ENCODE measurements at places on chromosomes 12 and 14.

DNA sequence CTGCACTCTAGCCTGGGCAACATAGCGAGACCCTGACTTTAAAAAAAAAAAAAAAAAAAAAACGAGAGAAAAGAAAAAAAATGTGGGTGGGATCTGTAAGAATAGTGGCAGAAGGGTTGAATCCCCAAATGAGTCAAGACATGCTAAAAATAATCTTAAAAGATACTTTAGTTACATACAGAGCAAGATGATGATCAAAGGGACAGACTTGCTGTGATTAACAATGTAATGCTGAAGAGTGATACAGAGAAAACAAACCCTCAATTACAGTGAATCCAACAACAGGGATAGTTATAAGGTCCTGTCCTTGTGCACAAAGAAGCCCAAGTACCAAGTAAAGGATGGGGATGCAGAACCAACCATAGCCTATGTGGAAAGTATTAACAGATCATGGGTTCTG, 80.3 kb downstream of the DCAF5 start:
- H3K27ac ChIP-seq, result no peak overlapping the region
- no peak overlapping the region for H3K4me3 ChIP-seq
- H3K4me1 ChIP-seq, result no peaks in the 10 kb centered on the region
- DNase-seq, result no peak

DNA sequence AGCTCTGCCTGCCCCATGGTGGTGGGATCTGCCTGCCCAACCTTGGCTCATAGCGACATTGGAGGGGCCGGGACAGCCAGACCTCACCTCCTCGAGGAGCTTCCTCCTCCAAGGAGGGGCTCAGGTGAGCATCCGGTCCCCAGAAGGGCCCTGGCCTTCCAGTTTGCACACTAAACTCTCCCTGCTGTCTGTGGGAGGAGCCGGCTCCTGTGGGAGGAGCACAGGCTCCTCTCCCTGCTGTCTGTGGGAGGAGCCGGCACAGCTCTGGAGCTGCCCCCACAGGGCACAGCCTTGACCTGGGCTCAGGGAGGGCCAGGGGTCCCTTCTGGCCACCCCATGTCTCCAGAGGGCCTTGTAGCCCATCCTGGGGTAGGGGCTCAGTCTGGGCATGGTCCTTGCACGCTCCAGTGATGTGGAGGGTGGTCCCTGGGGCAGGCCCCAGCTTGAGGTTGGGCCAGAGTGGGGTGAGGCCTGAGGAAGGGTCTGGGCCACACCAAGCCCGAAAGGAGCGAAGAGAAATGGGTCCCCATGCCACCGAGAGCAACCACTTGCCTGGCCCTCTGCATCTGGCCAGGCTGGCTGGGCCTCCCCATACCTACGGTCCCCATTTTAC, 147.5 kb upstream of the C14orf180 start:
- H3K36me3 ChIP-seq, result no peaks in the 10 kb centered on the region
- H3K4me1 ChIP-seq, result peaks cover 6% of the 10 kb centered on the region
- H3K4me3 ChIP-seq, result no peak overlapping the region

GRCh38 chr12:9634969-9635754, 27.4 kb upstream of the KLRB1 start:
- no peaks in the 10 kb centered on the region for H3K4me1 ChIP-seq
- no peak overlapping the region for H3K4me3 ChIP-seq
- no peaks in the 10 kb centered on the region for H3K36me3 ChIP-seq
- DNase-seq, result no peak
- H3K27me3 ChIP-seq, result no peaks in the 10 kb centered on the region
- H3K27ac ChIP-seq, result no peak overlapping the region

DNA sequence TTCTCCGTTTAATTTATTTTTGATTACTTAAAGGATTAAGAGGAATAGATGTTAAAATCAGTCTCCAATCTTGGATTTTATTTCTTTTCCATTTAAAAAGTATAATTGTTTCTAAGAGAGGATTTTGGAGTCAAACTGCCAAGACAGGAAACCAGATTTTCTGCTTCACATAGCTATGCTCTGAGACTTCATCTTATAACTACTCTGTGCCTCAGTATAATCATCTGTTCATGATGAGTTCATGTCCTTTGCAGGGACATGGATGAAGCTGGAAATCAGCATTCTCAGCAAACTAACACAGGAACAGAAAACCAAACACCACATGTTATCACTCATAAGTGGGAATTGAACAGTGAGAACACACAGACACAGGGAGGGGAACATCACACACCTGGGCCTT, 9.0 kb upstream of the TAS2R31 start:
- no peak for DNase-seq
- no peak overlapping the region for H3K27ac ChIP-seq
- H3K4me3 ChIP-seq, result no peak overlapping the region

DNA sequence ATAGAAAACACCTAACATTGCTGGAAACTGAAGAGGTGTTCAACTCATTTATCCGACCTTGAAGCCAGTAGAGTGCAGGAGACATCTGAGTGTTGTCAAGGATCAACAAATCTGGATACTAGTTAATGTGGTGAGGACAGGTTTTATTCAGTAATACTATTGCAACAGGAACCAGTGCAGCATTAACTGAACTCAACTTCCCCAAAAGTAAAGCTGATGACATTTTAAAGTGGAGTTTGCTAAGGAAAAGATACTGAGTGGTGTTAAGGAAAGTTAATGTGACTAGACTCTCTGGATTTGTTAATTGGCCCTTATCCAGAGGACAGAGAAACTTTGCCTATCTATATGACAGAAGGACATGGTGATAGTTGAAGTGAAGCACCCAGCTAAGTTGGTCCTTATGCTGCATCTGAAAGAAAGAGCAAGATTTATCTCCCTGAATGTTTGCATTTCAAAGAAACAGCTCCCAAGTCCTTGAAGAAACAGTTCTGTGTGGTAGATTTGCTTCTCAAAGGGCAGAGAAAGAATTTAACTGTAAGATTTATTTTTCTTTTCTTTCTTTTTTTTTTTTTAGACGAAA, 1.2 kb upstream of the CLEC7A start:
- H3K4me3 ChIP-seq, result no peak overlapping the region
- H3K27me3 ChIP-seq, result no peaks in the 10 kb centered on the region
- no peaks in the 10 kb centered on the region for H3K36me3 ChIP-seq
- no peak overlapping the region for H3K27ac ChIP-seq
- DNase-seq, result no peak

GRCh38 chr14:90611936-90612335, 204.3 kb downstream of the TTC7B start:
- no peak overlapping the region for H3K4me3 ChIP-seq
- no peak overlapping the region for H3K27ac ChIP-seq
- no peaks in the 10 kb centered on the region for H3K36me3 ChIP-seq
- DNase-seq, result no peak

DNA sequence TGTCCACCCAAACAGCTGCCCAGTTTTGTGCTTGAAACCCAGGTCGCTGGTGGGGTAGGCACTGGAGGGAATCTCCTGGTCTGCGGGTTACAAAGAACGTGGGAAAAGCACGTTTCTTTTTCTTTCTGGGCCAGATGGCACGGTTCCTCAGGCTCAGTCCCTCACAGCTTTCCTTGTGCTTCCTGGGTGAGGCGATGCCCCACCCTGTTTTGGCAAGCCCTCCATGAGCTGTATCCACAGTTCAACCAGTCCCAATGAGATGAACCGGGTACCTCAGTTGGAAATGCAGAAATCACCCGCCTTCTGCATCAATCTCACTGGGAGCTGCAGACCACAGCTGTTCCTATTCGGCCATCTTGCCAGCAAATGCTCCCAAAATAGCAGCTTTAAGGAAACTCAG, 51.4 kb upstream of the TMTC2 start:
- DNase-seq, result no peak
- no peaks in the 10 kb centered on the region for H3K27me3 ChIP-seq
- H3K4me1 ChIP-seq, result no peaks in the 10 kb centered on the region

DNA sequence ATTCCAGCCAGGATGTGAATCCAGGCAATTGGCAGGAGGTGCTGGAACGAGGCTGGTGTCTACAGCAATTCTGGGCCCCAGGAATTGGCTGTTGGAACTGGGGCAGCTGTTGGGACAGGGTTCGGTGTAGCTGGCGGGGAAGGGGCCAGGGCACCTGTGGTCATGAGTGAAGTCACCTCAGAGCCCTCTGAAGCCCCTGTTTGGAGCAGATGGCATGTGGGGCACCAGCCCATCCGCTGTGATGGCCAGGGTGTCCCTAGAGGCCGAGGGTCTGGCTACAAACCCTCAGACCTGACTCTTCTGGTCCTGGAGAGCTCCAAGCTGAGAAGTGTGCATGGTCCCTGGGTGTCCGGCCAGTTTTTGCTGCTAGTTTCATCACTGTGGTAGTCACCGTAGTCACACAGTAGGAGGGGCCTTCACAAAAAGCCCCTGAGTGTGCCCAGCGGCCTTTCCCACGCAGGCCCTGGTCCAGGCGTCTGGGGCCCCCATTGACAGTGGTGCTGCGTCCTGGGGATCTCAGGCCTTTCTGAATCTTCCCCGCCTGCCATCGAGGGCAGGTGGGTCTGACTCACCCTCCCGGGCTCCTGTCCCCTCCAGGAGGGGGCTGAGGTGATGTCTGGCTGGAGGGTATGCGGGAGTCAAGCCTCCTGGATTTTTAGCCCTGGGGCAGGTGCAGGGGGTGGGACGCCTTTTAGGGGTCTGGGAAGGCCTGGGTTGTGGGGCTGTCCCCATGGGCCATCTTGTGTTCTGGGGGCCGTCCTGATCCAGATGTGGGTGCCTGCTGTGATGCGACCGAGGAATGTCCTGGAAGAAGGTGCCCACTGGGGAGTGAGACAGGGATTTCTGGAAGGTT, 368.0 kb downstream of the TMEM121 start:
- no peak overlapping the region for H3K27ac ChIP-seq
- no peaks in the 10 kb centered on the region for H3K36me3 ChIP-seq
- H3K27me3 ChIP-seq, result no peaks in the 10 kb centered on the region
- no peak overlapping the region for H3K4me3 ChIP-seq
- DNase-seq, result no peak

DNA sequence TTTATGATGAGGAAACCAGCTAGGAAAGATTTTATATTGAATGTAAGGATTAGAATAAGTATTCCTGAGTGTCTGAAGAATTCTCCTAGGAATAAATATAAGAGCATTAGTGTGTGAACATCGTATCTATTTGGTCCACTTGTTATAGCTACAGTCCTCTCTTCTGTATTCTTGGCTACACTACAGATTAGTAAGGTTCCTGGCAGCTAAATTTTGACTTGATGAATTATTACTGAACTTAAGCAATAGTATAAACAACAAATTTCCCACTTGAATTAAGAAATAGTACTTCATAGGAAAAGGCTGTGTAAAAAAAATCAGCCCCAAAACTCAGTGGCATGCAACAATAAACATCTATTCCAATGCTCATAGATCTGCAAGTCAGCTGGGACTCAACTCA, 138.4 kb upstream of the G2E3 start:
- H3K4me3 ChIP-seq, result no peak overlapping the region
- no peaks in the 10 kb centered on the region for H3K27me3 ChIP-seq
- DNase-seq, result no peak
- H3K36me3 ChIP-seq, result no peaks in the 10 kb centered on the region
- H3K27ac ChIP-seq, result no peak overlapping the region
- no peaks in the 10 kb centered on the region for H3K4me1 ChIP-seq

DNA sequence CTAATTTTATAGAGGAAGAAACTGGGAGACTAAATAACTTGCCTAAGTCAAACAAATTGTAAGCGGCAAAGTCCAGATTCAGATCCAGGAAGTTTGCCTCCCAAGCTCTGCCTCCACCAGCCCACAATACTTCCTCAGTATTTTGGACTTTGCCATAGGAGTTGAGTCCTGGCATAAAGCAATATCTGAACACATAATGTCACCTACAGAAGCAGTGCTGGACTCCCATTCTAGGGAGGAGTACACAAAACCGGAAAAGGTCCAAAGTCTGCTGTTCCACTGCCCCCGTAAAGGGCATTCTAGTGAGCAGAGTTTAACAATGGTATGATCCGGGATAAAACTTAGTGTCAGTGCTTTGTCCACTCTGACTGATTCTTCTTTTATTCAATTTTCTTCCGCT, 340.5 kb downstream of the FUT8 start:
- H3K4me3 ChIP-seq, result no peak overlapping the region
- DNase-seq, result no peak
- no peaks in the 10 kb centered on the region for H3K36me3 ChIP-seq
- H3K4me1 ChIP-seq, result no peaks in the 10 kb centered on the region
- H3K27me3 ChIP-seq, result no peaks in the 10 kb centered on the region

DNA sequence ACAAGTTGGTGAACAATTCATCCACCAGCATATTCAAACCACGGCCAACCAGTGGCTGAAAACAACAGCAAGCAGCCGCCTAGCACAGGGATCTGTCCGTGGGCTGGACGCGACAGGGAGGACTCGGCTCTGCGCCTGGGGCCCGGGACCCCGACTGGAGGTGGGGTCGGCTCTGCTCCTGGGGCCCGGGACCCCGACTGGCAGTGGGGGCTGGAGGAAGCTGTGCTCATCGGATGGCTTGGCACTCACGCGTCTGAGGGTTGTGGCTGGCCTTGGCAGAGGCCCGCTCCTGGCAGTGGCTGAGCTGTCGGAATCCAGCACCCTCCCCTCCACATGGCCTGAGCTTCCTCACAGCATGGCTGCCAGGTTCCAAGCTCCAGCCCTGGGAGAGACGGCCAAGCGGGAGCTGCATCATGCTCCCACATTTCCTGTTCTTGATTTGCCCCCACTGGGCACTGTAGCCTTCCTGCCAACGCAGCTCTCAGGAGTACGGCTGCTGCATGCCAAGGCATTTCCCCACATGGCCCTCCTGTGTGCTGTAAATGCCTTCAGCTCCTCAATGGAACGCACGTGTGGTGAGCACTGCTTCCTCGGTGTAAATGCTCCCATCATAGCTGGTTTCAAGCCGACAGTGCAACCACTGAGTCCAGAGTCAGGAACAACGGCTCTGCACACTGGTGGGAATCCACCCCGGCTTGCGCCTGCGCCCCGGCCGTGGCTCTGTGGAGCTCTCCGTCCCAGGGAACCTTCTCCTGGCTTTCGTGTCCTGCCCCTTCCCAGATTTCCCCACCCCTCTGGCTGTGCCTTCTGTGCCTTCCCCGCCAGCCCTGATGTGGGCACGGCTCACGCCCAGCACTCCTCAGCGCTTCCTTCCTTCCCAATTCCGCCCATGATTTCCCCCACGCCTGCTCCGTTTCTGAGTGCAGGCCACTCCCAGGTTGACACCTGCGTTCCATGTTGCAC, 7.3 kb upstream of the GALNT9 start:
- no peak overlapping the region for H3K4me3 ChIP-seq
- DNase-seq, result no peak
- H3K27ac ChIP-seq, result no peak overlapping the region
- H3K4me1 ChIP-seq, result no peaks in the 10 kb centered on the region
- peaks cover 40% of the 10 kb centered on the region for H3K27me3 ChIP-seq
- no peaks in the 10 kb centered on the region for H3K36me3 ChIP-seq

DNA sequence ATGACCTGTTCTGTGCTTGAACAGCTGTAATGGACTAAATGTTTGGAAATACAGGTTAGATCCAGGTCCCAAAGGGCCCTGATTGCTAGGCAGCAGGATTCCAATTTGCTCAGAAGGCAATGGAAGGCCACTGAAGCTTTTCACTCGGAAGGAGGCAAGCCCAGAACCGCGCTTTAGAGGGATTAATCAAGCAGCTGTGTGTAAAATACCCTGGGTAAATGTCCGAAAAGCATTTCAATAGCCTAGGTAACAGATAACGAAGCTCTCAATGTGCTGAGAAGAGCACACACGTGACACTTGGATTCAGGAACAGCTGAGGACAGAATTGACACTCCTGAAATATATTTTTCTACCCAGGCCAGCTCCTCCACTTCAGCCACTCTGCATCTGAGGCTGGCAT, 436.1 kb downstream of the TMEM132D start:
- no peaks in the 10 kb centered on the region for H3K4me1 ChIP-seq
- no peaks in the 10 kb centered on the region for H3K36me3 ChIP-seq
- H3K4me3 ChIP-seq, result no peak overlapping the region
- no peak overlapping the region for H3K27ac ChIP-seq
- no peak for DNase-seq

- DNase-seq, result no peak
- H3K27ac ChIP-seq, result no peak overlapping the region
- H3K36me3 ChIP-seq, result no peaks in the 10 kb centered on the region
- H3K4me3 ChIP-seq, result no peak overlapping the region
- no peaks in the 10 kb centered on the region for H3K27me3 ChIP-seq
These were observed 25.4 kb downstream of the DHRS2 start for GRCh38 chr14:23661542-23661941.

All from H1 (cell line).